ENCODE measurements at places on chromosomes 5 and 9.

- DNase-seq: no peak
Observed at GRCh38 chr9:136181784-136182419, 23.0 kb downstream of the LHX3 start.

- DNase-seq: peak; percentile 55
Observed at GRCh38 chr5:172640822-172641358, at the start of gene NEURL1B. Gene NEURL1B (plus strand): TSS chr5:172641263. CDS start chr5:172641407, 144 bp downstream.

DNA sequence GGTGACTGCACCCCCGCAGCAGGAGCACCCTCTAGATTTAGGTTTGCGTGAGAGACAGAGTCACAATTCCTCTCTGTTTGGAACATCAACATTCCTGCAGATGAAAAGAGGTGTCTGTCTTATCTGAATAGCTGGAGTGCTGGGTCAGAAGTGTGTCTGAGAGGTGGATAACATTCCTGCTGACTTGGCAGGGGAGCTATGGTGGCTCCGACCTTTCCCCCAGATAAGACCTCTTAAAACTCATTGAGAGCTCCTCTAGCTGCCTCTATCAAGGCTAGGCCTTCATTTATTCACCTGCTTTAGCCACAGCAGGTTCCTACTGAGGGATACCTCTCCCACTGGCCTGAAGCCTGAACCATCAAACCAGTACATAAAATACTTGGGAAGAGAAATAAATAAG is 615.5 kb downstream of the LRRC70 start:
- DNase-seq: no peak

GRCh38 chr5:89628876-89629635 is 746.1 kb upstream of the MEF2C start:
- DNase-seq: no peak

DNA sequence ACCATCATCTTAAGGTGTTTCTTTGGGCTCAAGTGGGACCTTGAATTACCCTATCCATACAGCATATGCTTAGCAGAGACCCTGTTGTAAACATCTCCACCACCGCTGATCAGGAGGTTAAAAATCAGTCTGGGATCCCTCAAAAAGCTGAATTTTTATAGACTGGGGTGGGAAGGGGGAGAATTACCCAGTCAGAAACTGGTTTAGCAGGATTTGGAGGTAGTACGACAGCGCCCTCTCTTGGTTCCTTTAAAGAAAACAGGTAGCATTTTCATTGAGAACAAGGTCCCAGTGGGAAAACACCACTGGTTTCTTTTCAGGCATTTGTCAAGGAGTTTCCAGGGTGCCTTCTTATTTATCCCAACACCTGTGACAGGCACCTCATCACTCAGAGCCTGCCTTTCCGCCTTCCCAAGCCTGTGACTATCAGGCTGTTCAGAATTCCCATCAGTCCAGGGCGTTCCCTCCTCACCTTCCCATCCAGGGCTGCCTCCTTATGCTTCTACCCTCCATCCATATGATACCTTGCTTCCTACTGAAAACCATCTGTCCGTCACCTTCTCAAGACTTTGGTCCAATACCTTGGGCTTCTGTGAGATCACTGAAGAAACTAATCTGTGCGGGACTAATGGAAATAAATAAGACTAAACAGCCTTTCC is 203.8 kb upstream of the RAI14 start:
- DNase-seq: no peak

All from activated T-cell treated with anti-CD3 and anti-CD28 coated beads, Interleukin-2, amount 50 U/mL, for 48 hours (primary cell).